Mesangial cell (primary cell): ENCODE measurements at places on chromosomes 4 and X. TPM values are rescaled to one million over a fixed set of nuclear protein-coding genes. Genes with fewer than 3 reads are reported as not detected.

BMP3 gene
- total RNA-seq, result 0.63 TPM in 1 of 2 replicates, not detected in the other

CD38 gene
- total RNA-seq, result under 0.01 and 0.38 TPM in 2 replicates

RNF175 gene
- 1.5 and 2.7 TPM in 2 replicates for total RNA-seq

PRDX4 gene
- total RNA-seq, result 200 and 215 TPM in 2 replicates

TASL gene
- not detected in 2 replicates for total RNA-seq

NIPAL1 gene
- 2.4 and 3.3 TPM in 2 replicates for total RNA-seq

MAGEC2 gene
- total RNA-seq, result not detected in 2 replicates

PIR gene
- total RNA-seq, result 4.2 and 5.1 TPM in 2 replicates

CC2D2A gene
- 9.0 and 23.5 TPM in 2 replicates for total RNA-seq

ZNF141 gene
- 3.7 and 5.6 TPM in 2 replicates for total RNA-seq

PRDM8 gene
- total RNA-seq, result 0.38 and 0.49 TPM in 2 replicates

SYP gene
- 1.5 TPM in 1 of 2 replicates, not detected in the other for total RNA-seq

KLHL13 gene
- total RNA-seq, result 18.1 and 21.2 TPM in 2 replicates

SYNPO2 gene
- 0.16 and 2.2 TPM in 2 replicates for total RNA-seq

TCEAL2 gene
- total RNA-seq, result 0.25 TPM in 1 of 2 replicates, not detected in the other

AMBN gene
- total RNA-seq, result not detected in 2 replicates

F8A2 gene
- total RNA-seq, result not detected in 2 replicates

UGT8 gene
- 7.2 and 9.9 TPM in 2 replicates for total RNA-seq

ARHGAP36 gene
- not detected in 2 replicates for total RNA-seq

COL4A6 gene
- total RNA-seq, result 3.4 and 4.9 TPM in 2 replicates

DCAF12L1 gene
- total RNA-seq, result 0.51 and 0.65 TPM in 2 replicates

ZMAT1 gene
- total RNA-seq, result 0.33 and 0.63 TPM in 2 replicates

PHEX gene
- total RNA-seq, result under 0.01 and 0.33 TPM in 2 replicates

BEX2 gene
- 6.0 and 19.6 TPM in 2 replicates for total RNA-seq

DDX53 gene
- not detected in 2 replicates for total RNA-seq

FAM47C gene
- total RNA-seq, result not detected in 2 replicates

PRRG1 gene
- 7.8 and 11.5 TPM in 2 replicates for total RNA-seq

F11 gene
- total RNA-seq, result not detected in 2 replicates

OTUD6A gene
- not detected in 2 replicates for total RNA-seq

GRIA2 gene
- total RNA-seq, result not detected in 2 replicates

SLC49A3 gene
- 2.9 and 13.1 TPM in 2 replicates for total RNA-seq

CPLX1 gene
- 0.16 and 1.8 TPM in 2 replicates for total RNA-seq

DMRTC1B gene
- not detected in 2 replicates for total RNA-seq

NPY2R gene
- total RNA-seq, result not detected in 2 replicates

FAM149A gene
- 10.4 and 37.8 TPM in 2 replicates for total RNA-seq

NHSL2 gene
- 2.0 and 2.8 TPM in 2 replicates for total RNA-seq

TBX22 gene
- not detected in 2 replicates for total RNA-seq

CLCN4 gene
- 5.5 and 6.6 TPM in 2 replicates for total RNA-seq

F8A3 gene
- total RNA-seq, result 15.6 TPM in 1 of 2 replicates, not detected in the other

ATOH1 gene
- total RNA-seq, result not detected in 2 replicates

UCHL1 gene
- total RNA-seq, result 675 and 875 TPM in 2 replicates

INTS6L gene
- total RNA-seq, result 1.6 and 3.2 TPM in 2 replicates
